ENCODE measurements at places on chromosomes 1 and 21.

GRCh38 chr1:17700945-17701810, 54.0 kb upstream of the ACTL8 start:
- no peak for DNase-seq

- DNase-seq = no peak
These were observed 21.4 kb downstream of the IGFN1 start for GRCh38 chr1:201212056-201212455.

DNA sequence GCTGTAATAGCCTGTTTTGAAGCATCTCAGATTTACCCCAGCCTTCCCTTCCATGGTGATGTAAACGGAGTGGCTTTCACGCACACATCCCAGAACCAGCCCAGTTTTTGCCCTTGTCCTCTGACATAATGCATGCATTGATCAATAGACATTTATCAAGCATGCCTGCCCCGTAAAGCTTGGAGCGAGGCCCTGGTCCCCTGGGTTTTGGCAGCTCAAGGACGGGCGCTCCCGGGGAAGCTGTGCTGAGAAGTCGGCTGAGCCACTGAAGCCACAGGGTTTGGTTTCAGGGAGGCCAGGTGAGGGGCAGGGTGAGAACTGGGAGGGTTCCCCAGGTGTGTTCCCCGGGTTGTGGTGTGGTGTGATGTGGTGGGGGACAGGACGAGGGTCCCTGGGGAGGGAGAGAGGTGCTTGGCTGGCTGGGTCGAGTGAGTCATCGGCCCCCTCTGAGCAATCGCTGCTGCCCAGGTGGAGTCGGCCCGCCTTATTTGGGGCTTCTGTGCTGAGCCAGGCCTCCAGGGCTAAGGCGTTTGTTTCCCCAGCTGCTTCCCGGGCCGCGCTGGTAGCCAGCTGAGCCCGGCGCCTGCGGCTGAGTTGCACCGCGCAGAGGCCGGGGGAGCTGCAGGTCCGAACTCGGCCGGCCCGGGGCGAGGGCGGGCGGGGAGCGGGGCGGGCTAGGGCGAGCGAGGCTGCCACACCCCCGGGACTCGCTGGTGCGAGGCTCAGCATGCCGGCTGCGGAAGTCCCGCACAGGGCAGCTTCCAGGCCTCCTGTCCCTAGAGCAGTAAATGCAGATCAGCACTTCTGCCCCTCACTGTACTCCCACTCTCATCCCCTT, 23.6 kb downstream of the ATP2B4 start:
- DNase-seq = peak; percentile 82

- DNase-seq = no peak
These were observed 326.3 kb downstream of the TBX15 start for GRCh38 chr1:118661769-118662320.

DNA sequence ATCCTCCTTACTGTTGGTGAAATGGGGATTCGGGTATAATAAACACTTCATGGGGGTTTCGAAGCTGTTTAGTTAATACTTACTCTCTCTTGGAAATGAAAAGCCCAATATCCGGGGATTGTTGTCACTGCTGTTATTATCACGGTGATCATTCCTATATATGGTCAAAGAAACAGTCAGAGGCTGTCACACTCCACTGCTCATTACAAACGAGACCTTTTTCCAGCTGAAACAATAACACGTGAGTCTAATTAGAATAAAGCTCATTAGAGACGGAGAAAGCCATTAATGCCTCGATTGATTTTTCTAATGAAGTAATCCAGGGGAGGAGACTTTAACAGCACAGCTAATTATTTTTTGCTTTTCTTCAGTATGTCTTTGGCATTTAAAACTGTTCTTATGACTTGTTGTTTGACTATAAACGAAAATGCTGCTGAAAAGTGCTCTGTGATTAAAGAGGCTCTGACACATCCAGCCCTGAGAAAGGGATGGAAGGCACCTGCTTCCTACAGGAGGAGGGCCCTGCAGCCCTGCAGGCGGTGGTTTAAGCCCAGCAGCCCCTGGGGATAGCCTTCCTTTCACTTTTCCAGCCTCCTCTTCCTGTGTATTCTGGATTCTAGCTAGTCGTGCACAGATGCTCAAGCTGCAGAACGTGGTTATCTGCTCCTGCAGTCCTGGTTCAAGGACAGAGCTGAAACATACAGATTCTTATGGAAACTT, 143.6 kb downstream of the EDEM3 start:
- no peak for DNase-seq

GRCh38 chr1:174702011-174702410, 254.2 kb downstream of the GPR52 start:
- no peak for DNase-seq

GRCh38 chr1:26696654-26697430, 1.0 kb downstream of the ARID1A start:
- DNase-seq = peak; percentile 69

GRCh38 chr21:45154511-45155508, 80.4 kb downstream of the ADARB1 start:
- DNase-seq = peak; percentile 65

DNA sequence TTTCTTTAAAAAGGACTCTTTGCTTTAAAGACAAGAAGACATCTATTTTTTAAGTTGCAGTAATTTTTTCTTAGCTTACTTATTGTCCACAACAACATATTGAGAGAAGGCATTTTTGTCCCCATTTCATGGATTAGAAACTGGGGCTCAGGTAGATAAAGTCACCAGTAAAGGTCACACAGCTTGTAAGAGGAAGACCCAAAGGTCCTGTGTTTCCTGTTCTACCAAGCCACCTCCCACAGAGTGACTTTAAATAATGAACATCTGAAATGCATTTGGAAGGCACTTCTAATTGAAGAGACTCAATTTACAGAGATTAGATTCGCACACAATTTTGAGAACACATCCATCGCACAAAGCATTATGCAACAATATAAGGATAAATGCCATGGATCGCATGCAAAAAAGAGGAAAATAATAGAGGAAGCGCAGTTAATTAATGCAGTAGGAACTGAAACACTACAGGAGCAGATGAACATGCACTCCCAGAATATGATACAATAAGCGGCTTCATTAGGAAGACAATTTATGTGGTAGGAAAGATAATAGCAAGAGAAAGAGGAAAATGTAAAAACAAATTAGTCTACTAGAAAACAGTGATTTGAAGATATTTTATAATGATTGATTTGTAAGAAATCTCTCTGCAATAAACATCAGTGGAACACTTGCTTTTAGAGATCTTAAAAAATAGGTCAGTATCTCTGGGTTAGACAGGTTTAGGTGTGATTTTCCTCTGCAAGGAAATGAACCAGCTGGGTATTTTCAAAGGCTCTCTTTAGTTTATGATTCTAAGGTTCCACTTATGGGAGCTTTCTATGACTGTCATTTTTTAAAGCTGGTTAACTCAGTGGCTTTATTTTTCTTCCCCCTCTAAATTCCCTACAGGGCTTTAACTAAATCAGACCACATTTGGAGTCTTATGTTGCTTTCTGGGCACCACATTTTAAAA, 27.1 kb upstream of the CD2 start:
- peak; percentile 81 for DNase-seq

GRCh38 chr1:76006234-76006633, 68.3 kb upstream of the ST6GALNAC3 start:
- no peak for DNase-seq

DNA sequence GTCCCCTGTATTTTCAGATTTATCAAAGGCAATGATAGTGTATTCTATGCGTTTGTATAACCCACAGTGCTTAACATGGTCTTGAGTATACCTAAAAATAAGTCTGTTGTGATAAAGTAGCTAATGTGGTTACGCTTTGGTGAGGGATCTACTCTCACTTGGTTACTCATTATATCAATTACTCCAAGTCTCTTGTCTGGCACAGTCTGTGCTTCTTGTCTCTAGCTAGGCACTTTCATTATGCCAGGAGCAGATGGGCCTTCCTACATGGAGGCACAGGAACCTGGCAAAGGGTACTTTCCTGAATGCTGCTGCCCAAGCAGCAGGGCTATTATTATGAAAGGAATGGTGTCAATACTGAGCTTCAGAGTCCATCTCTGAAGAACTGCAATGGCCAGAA, 4.2 kb upstream of the PTPN22 start:
- DNase-seq = no peak

GRCh38 chr1:192045131-192045530, 113.1 kb upstream of the RGS18 start:
- peak; percentile 22 for DNase-seq

- DNase-seq = no peak
These were observed 9.4 kb downstream of the HYI start for GRCh38 chr1:43444151-43444828.

GRCh38 chr1:22608361-22608760, 28.1 kb upstream of the C1QA start:
- DNase-seq = no peak

DNA sequence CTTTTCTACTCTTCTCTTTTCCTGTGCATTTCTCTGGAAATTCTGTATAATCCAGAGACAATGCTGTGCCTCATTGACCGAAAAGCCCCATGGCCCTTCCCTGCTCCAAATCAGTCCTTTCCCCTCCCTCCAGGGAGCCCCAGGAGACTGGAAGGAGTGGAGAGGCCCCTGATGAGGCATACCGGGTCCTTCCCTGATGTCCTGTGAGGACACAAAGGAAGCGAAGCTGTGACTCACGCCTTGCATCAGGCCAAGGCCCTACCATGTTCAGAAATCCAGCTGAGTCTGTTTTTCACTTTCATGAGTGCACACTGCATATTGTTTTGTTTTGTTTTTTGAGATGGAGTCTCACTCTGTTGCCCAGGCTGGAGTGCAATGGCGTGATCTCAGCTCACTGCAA, 38.7 kb upstream of the BECN2 start:
- DNase-seq = peak; percentile 61

DNA sequence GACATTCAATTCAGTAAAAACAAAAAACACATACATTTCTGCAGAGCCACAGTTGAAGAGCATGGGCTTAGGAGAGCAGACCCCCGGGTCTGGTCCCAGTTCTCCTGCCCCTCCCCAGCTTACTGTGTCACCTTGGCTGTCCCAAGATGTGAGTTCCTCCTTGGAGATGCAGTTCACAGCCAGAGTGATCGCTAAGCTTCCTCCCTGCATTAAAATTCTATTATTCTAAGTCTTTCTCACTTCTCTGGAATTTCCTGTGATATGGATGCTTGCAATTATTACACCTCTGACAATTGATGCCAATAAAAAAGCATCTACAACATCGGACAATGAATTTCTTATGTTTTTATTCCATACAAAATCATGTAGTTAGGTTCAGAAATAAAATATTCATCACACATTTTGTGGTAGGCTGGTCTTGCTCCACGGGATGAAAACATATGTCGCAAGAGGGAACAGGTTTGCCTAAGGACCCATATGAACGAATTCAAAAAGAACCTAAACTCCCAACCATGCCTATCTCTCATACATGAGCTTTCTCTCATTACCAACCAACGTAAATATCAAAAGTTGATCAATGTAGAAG, 328.5 kb upstream of the RUNX1 start:
- DNase-seq = no peak

GRCh38 chr1:202029171-202029665, 18.8 kb downstream of the ELF3 start:
- DNase-seq = no peak

DNA sequence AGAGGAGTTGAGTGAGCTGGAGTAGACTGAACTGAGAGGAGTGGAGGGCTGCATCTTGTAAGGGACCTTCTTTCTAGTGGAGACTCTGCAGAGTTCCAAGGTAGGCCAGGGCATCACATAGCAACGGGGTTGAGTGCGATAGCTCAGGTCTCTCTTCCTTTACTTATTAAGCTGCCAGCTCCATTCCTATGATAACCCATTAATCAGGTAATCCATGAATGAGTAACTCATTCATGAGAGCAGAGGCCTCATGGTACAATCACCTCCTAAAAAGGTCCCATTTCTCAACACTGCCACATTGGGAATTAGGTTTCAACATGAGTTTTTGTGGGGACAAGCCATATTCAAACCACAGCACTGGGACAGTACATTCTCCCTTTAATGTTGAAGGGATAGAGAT, 21.3 kb downstream of the VN1R5 start:
- DNase-seq = no peak

DNA sequence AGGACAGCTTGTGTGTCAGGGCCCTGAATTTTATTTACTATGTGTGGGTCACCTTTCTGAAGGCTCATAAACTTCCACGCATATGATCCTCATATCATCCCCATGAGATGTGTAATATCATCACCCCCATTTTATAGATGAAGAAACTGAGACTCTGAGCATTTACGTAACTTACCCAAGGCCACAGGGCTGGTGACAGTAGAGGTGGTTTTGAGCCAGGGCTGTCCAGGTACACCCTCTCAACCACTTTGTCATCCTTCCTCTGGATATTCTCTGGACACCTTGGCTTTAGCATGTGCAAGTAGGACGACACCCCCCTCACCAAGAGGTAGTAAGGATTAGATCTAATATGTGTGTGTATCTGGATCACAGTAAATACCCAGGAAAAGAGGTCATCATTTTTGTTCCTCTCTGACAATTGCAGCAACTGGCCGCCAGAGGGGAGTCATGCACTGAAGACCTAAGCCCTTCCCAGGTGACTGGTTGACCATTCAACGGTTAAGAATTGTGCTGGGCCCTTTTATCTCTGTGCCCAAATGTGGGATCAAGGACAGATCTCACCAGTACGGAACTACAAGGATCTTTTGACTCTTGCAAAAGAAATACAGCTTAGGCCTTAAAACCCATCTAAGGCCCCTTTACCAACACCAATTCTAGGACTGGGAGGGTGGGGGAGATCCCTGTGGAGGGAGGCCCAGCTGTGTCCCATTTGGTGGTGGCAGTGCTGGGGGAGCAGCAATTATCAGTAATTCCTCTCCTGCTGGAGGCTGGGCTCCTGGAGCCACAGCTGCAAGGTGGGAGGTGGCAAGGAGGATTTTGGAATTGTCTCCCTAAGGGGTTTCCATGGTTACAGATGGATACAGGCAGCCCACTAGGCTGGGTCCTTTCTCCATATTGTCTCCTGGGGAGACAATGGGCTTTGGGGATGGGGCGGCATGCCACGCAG, 13.7 kb upstream of the E2F2 start:
- DNase-seq = peak; percentile 82

GRCh38 chr1:101026430-101026788, 825 bp upstream of the DPH5 start:
- DNase-seq = no peak

DNA sequence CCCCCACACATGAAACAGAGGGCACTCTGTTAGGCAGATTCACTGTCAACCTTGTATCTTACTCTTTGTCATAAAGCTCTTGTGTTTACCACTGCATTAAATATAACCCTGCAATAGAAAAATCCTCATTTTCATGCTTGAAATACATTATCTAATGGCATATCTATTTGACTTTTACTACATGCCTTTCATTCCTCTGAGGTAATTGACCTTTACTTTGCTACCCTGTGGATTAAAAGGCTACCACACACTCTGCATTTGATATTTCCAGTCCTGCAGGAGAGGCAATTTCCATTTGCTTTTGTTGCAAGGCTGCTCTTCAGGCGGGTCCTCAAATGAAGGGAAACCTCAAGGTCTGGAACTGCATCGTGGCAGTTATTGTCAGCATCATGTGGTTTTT, 238.0 kb downstream of the NTNG1 start:
- no peak for DNase-seq

DNA sequence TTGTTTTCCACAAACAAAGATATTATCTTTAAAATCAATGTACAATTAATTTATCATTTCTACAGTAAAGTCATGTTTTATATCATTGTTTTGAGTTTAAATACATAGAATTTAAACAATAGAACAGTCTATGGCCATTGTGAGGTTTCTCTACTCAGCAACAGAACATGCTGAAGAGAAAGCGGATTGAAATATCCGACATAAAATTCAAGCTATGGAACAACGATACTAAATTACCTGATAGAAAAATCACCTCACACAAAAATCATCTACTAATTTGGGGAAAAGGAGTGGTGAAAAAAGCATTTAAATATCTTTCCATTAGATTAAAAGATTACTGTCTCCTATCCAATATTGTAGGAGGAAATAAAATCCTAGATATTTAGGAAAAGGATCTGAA, 12.6 kb downstream of the CDKN2C start:
- DNase-seq = no peak

GRCh38 chr1:37181425-37181824, 147.1 kb upstream of the GRIK3 start:
- DNase-seq = no peak
